Stimulated activated CD8-positive, alpha-beta memory T cell treated with anti-CD3 and anti-CD28 coated beads, Interleukin-4, amount 100 ng/mL, for 4 hours (primary cell): ENCODE measurements at places on chromosomes 5 and 9.

DNA sequence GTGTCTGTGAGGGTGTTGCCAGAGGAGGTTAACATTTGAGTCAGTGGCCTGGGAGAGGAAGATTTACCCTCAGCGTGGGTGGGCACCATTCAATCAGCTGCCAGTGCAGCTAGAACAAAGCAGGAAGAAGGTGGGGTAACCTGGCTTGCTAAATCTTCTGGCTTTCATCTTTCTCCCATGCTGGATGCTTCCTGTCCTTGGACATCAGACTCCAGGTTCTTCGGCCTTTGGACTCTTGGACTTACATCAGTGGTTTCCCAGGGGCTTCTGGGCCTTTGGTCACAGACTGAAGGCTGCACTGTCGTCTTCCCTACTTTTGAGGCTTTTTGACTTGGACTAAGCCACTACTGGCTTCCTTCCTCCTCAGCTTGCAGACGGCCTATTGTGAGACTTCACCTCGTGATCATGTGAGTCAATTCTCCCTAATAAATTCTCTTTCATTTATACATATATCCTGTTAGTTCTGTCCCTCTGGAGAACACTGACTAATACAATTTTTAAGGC, 38.1 kb downstream of the PBX3 start:
- peak; percentile 1 for DNase-seq

GRCh38 chr9:112700085-112700484, 17.8 kb downstream of the INIP start:
- DNase-seq, result no peak

DNA sequence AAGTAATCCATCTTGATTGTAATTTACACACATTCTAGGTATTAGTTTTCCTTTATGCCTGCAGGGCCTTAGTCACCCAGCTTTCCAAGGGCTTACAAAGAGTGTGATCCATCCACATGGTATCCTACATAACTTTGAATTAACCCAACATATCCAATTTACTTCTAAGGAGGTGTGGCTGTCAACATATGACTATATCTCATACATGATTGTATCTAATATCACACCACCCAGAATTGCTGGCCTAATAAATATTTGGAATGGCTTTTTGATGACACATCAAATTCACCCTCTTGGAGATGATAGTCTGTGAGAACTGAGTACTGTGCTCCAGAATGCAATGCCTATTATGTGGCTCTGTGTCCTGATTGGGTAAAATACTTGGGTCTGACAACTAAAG, 363.3 kb upstream of the GRIN3A start:
- DNase-seq, result no peak

GRCh38 chr5:58501778-58502417, 10.7 kb downstream of the GAPT start:
- DNase-seq, result no peak

DNA sequence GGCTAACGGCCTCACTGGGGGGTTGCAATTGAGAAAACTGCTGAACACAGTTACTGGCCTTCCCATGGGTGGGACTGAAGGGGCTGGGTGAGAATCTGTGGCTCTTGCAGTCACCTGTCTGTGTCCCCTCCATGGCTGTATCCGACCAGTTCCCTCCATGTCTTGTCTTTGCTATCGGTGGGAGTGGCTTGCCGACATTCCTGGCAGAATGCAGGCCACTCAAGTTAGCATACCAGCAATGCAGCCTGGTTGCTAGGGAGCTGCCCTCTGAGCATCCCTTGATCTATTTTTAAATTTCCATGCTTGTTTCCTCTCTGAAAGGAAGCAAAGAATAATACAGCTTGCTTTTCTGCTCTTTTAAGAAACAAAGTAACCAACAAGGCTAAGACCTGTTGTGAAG, 1509.7 kb upstream of the WWC1 start:
- DNase-seq, result no peak

DNA sequence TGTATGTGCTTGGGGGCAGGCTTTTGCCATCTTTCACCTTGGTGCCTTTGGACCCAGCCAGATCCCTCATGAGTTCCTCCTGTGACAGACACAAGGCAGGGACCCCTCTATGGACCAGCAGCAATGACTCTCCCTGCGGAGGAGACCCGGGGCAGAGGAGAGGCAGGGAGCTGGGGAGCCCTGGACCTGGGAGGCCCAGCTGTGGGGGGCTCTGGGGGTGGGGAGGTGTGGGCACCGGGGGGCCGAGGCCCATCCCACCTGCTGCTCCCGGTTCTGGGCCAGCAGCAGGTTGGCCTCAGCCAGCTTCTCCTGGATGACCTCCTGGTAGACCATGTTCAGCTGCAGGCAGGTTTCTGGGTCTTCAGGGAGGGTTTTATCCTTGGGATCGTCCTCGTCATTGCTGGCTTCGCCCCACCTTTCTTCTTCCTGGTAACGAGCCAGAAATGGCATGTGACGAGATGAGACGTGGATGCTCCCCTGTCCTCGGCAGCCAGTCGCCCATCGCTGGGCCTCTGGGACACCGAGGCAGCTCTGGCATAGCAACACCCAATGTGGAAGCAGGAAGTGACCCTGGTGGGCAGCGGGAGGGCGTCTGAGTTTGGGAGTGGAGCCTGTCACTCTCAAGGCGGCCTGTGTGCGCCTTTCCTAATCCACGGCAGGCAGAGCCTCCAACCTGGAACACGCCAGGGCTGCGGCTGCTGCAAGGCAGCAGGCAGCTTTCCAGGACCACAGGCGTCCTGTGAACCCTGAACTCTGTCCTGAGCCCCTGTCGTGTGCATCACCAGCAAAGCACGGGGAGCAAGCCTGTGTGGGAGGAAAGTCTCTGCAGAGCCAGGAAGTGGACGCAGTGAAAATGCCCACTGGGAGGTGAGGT, 4.4 kb downstream of the SNAPC4 start:
- DNase-seq, result no peak

DNA sequence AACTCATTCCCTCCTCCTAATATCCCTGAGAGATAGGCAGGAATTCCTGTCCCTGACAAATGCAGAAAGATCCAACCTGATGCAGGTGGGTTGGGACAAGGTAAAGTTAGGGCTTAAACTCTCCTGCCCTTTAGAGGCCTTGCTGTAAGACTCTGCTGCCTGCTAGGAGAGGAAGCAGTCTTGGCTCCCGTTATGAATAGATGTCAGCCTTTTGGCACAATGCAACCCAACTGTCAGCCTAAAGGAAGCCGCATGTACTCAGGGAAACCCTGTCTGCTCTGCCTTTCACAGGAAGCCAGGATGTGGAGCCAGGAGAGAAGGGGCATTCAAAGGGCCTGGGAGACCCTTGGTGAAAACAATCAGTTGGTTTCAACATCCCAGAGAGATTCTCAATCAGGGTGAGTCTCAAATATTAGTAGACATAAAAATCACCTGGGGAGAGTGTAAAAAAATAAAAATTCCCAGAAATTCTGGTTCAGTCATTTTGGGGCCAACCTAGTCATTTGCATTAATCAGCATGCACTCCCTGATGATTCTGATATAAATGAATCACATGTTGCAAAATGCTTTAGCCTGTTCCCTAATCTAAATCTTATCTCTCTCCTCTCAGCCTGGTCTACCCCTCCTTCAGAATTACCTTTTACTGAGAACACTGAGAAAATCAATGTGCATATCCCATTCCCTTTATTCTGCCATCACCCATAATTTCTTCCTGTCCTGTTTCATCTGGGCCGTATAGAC, 136.2 kb upstream of the TRIM32 start:
- no peak for DNase-seq

DNA sequence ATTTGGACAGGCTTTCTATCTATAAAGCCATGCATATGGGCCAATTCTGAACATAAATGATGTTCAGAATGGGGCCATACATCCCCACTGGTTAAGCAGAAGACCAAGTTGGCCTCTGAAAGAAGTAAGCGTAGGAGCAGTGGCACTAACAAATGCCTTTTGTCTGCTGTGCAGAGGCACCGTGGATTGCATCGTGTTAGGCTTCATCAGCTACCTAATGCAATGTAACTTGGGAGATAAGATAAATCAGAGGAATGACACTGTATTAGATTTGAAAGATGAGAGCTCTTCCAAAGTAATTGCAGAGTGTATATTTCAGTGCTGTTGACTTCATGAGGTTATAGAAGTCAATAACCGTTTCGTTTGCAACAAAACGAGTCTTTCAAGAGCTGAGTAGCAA, 148.1 kb downstream of the PARP8 start:
- DNase-seq, result no peak

DNA sequence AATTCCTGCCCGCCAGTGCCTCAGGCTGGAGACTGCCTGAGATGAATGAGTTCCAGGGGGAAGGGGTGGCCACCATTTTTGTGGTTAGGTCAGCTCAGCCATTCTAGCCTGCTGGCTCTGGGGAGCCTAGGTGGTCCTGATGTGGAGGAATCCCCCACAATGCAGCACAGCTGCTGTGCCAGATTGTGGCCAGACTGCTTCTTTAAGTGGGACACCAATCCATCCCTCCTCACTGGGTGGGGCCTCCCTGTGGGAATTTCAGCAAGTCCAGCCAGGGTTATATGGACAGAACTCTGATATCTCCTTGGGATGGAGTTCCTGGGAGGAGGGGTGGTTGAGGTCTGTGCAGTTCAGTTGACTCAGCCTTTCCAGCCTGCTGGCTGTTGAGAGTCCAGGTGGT, 51.2 kb upstream of the DAP start:
- no peak for DNase-seq
